NCI-H1092 treated with DMSO at 0.1 percent for 48 hours (cell line): ENCODE measurements at places on chromosomes 13 and 19.
A peak's percentile ranks its signal among the peaks of the same experiment; 100 is the strongest.

DNA sequence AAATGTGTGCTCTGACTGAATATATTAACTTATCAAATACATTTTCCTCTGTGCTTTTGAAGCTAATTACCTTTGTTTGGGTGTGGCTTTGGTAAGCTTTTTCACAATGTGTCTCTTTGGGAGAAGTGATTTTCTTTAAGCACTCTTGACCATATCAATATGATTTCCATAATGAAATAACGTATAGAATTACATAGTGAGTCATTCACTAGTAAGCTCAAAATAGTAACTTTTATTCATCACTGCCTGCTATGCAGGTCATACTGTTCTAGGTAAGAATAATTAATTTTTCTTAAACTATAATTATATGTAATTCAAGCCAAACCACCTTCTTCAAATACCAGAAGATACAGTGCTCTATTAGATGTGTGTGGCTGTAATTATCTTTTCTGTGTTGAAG is 480.7 kb downstream of the MYO16 start:
- DNase-seq: no peak

GRCh38 chr13:24306632-24307031 is 2.7 kb upstream of the C1QTNF9 start:
- no peak for DNase-seq

DNA sequence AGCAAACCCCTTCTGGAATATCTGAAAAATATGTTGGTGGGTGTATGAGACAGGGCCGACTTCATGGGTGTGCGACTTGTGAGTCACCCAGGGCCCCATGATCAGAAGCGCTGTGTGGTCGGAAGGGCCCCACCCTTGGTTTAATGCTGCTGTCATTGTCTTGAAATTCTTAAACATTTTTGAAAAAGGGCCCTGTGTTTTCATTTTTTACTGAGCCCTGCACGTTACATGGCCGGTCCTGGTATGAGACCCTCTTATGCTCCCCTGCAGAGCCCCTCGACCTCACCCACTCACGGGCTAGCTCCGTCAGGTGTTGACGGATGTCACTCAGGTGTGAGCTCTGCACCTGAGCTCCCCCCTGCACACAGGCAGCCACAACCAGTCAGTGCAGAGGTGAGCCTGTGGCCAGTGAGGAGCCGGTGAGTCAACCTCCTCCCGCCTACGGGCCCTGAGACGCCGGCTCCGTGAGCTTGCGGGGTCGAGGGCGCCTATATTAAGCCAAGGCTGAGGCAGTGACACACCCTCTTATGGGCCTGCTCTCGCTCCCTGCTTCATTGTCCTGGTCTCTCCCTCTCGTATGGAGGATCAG is 27.7 kb downstream of the GADD45B start:
- no peak for DNase-seq

DNA sequence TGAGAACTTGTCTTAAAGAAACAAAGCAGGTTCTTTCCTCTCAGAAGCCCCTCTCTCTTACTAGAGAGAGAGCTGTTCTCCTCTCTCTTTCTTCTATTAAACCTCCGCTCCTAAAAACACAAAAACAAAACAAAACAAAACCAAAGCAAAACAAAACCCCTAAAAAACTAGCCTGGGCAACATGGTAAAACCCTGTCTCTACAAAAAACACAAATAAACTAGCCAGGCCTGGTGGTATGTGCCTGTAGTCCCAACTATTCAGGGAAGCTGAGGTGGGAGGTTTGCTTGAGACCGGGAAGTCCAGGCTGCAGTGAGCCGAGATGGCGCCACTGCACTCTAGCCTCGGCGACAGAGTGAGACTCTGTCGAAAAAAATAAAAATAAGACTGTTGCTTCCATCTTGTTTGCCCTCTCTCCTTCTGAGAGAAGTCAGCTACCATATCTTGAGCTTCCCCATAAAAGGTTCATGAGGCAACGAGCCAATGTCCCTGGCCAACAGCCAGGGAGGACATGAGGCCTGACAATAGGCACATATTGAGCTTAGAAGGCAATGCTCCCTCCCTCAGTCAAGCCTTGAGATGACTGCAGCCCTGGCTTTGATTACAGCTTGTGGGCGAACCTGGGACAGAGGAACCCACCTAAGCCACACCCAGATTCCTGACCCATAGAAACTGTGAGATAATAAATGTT is 17.5 kb upstream of the FLT3 start:
- peak; percentile 14 for DNase-seq

DNA sequence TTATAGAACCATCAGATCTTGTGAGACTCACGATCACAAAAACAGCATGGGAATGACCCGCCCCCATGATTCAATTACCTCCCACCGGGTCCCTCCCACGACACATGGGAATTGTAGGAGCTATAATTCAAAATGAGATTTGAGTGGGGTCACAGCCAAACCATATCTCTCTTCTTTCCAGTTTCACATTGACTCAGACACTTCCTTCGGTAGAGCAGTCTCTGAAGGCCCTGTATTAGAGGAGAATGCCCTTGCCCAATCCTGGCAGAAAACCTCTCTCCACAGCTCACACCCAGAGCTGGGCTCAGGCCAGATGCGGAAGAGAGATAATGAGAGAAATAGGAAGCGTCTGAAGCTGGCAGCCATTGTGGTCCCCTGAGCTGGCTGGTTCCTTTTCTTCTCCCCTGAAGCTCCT is 72.4 kb upstream of the CLDN10 start:
- no peak for DNase-seq

- peak; percentile 98 for DNase-seq
Measured at GRCh38 chr13:93226623-93227279, at the start of gene GPC6. GPC6 (plus strand) TSS chr13:93226807.

GRCh38 chr19:16319481-16319880 is 5.1 kb upstream of the KLF2 start:
- no peak for DNase-seq

DNA sequence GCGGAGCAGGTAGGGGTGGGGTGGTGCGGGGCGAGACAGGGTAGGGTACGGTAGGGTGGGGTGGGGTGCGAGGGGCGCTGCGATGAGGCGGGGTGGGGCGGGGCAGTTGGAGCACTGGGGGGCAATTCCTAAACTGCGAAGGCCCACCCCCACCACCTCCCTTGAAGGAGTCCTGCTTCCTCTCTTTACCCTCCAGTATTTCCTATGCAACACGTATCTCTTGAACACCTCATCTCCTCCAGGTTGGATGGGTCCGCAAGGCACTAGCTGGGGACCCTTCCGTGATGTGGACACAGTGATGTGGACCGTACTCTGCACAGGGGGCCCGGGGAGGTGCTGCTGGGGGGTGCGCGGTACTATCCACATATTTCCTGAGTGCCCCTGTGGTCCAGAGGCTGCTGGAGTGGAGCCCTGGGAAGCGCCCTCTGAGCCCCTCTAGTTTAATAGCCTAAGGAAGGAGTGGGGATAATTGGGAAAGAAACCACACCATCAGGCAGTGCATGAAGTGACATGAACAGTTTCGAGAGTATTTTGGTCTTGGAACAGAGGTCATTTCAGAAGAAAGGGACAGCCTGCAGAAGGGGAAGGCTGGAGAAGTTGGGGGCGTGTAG is 1.1 kb downstream of the IL17D start:
- no peak for DNase-seq

DNA sequence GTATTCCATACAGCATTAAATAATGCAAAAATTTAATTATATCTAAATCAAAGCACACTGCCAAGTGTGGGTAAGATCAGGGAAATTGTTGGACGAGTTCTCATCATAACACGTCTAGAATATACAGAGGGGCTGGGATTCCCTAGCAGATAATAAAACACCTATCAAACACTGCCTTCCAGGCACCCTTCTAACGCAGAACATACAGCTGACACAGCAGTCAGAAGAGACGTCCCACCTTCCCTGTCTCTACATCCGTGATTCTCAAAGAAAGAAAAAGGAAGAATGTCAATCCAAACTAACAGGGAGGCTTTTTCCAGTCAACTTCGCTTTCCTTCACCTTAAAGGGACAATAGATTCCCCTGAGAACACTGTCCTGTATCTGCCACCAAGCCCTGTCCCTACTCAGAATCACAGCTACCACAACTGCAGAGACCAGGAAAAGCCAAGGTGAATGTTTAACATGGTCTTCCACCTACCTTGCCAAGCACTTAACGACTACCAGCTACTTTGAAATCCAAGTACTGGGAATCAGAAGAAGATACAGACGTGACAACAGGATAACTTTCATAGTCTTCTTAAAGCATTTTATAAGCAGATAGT is 38.5 kb downstream of the TBC1D4 start:
- DNase-seq: no peak
